NK-92 treated with Interleukin-12 subunit alpha and Interleukin-12 subunit beta, amount 100 ng/mL, for 24 hours (cell line): ENCODE measurements at places on chromosomes 7 and 10.

DNA sequence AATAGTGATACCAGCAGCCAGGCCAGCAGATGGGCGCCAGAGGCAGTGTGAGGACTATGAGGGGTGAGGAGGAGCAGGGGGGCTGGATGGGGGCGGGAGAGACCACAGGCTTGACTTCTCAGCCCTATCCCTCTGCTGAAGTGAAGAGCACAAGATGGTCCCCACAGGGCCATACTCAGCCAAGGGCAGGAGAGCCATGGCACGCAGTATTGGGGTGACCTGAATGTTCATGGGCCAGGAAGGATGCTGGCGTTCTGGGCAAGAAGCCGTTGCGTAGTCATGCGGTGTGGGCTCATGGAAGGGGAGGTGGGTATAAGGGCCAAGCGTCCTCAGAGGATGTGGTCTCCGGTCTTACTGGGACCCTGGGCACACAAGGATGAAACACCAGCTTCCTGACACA is 146.3 kb downstream of the PRKAG2 start:
- no peak for DNase-seq

DNA sequence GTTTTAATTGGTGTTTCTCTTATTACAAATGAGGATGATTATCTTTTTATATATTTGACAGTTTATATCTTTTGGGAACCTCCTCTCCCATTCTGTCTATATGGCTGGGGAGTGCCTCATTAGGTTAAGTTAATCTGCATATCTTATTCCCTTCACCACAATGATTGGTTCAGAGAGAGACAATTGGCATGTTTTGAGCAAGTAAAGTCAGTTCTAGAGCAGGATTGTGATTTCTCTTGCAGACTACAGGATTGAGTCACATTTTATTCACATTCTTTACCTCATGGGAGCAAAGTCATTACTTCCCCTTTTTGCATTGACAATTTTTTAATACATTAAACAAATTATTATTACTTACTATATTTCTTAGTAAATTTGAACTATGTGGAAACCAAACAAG is 345.6 kb downstream of the MDFIC start:
- DNase-seq, result no peak

- DNase-seq, result no peak
Observed at GRCh38 chr10:33136781-33137180, 178.8 kb upstream of the ITGB1 start.

GRCh38 chr10:86224354-86225102 is 142.1 kb downstream of the GRID1 start:
- DNase-seq, result no peak

DNA sequence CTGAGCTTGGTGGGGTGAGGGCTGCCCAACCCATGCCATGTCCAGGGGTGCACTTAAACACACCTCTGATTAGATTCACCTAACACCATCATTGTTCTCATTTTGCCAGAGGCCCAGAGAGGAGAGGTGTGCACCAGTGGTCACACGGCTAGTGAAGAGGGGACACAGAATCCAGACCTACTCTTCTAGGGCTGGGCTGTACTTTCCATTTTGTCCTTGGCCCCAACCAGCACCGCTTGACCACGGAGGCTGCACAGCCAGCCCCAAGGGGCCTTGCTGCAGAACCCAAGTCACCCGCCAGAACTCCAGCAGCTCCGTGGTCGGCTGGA is 246 bp upstream of the WDFY4 start:
- DNase-seq, result no peak

DNA sequence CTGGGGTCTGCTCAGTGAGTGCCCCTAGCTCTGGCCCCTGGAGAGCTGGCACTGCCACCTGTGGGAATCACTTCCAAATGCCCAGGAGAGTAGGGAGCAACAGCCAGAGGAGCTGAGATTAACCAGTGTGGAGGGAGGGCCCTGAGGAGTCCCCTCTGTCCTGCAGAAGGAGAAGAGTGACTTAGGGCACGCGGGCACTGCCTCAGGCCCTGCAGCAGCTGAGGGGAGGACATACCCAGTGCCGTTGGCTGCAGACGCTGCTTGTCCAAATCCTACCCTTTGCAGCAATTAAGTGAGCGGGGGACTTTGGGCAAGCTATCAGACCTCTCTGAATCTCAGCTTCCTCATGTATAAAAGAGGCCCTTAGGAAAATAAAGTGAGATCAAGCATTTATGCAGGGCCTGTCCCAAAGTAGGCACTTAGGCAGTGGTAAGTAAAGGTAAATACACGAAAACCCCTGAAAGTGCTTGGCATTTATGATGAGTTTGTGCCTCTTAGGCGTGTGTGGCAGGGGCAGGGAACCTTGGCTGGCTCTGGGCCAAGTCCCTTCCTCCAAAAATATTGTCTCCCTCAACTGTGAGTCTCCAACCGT is 16.9 kb downstream of the PRF1 start:
- DNase-seq, result no peak

DNA sequence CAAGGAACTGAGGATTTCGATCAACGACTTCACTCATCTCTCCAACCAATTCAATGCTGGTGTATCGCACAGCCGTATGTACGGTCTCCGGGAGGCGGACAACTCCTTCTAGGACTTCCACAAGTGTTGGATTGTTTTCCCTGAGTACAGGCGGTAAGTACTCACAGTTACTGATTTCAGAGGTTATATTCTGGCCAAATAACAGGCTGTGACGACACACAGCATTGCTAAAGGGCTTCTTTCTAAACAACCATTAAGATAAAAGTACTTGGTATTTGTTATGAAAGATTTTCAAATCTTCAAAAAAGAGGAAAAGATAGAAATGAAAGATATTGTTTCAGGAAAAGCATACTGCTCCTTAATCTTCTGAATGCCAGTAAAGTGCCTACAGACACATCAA is 52.2 kb downstream of the IRF5 start:
- no peak for DNase-seq

DNA sequence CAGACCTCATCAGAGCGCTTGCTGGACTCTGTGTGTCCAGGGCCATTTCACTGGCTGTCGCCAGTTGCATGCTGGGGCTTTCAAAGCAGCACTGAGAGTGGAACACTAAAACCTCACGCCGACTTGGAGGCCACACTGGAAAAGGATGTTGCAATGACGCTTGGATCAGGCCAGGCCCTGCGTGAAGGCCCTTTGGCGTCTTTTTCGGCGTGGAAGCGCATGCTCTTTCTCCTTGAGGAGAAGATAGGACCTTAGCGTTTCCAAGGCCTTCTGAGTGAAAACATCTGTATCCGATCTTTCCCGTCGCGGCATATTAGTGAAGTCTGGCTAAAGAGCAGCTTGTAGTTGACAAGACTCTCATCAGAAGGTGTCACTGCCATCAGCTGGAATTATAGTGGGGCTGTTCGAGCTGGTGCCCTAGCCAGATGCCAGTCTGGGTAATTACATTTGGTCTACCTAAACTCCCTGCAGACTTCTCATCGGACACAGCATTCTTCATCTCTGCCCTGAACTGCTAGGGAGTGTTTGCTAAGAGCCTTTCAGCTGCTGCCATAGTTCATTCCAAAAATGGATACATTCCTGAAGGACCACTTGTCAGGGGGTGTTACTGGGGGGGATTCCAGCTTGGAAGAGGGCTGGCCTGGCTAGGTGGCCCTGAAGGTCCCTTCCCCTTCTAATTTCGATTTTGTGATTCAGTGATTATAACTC is 167.7 kb upstream of the TCF7L2 start:
- DNase-seq, result no peak

DNA sequence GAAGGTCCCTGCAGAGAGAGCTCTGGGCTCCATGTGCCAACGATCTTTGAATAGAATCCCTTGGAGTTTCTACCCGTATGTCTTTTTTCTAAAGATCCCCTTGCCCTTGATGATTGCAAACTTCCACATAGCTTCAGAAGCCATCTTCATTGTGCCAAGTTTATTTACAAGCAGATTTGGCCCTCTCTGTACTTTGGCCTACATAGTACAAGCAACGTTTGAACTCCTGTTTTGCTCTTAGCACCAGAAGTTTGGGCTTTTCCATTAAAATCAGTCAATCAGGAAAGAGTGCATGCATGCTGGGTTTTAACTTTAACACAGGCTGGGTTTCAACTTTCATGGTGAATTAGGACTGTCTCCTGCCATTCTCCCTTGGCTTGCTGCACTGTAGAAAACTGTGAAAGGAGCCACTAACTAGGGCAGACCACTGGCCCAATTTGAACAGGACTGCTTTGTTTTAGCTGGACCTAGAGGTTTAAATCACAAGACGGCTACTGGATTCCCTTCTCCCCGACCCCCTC is 557.6 kb upstream of the GALNT17 start:
- DNase-seq, result no peak

DNA sequence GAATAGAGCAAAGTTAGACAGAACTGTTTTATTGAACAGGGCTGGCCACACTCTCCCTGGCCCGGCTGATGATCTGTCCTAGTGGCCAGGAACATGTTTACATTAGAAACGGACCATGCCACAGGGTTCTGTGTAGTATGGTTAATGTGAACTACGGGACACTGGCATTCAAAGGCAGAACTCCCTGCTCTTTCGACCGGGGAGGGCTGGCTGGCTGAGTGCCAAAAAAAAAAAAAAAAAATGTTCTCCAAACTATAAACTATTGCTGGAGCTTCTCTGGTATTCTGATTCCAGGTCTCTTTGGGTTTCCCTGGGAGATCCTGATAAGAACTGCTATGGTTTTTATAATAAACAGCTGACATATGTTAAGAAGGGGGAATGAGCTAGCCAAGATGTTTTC is 1262.6 kb upstream of the SORCS1 start:
- no peak for DNase-seq

- DNase-seq, result no peak
Observed at GRCh38 chr7:127760436-127761031, 108.5 kb downstream of the SND1 start.

DNA sequence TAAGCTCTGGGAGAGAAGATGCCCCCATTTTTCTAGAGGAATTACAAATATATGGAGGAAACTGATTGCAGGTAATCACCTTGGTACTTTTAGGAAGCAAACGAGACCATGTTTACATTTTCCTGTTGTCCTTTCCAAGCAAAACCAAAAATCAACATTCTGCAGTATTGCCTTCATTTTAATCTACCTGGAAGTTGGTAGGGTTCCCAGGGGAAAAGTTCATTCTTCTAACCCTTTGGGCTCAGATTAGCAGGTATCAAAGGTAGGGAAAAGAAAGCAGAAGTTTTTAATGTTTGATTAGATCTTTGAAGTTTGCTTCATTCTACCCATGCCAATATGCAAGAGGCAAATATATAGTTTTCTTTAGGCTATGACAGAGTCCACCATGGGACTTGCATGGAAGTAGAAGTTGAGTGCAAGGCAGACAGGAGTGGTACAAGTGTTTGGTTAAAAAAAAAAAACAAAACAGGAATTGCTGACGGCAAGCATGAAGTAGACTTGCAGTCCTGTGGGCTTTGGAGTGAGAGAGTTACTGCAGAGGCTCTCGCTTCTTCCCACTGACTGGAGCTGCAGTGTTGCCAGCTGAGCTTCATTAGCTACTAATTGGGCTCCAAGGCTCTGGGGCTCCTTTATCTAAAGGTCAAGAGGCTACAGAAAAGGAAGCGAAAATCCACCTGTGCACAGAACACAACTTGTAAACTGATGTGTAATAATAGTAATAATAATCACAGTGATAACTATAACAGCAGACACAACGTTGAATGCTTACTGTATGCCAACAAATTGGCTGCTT is 28.9 kb upstream of the ASAH2 start:
- no peak for DNase-seq

- no peak for DNase-seq
Observed at GRCh38 chr7:70612811-70613210, 519.1 kb upstream of the GALNT17 start.

GRCh38 chr7:128838981-128839731 is 8.9 kb downstream of the FLNC start:
- DNase-seq, result no peak

DNA sequence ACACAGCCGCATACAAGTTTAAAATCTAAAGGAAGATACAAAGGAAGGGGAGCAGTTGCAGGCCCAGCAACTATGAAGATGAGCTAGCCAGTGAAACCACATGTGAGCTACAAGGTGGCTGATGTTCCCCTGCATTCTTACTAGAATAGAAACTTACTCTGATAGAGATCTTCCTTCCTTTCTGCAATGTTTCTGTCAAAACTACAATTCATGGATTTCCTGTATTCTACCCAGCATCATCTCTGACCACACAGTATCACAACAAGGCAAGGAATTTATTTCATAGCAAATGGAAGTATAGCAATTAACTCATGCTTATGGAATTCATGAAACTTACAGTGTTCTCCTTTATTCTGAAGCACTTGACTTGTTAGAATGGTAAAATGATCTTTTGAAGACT is 68.7 kb upstream of the AASS start:
- no peak for DNase-seq

DNA sequence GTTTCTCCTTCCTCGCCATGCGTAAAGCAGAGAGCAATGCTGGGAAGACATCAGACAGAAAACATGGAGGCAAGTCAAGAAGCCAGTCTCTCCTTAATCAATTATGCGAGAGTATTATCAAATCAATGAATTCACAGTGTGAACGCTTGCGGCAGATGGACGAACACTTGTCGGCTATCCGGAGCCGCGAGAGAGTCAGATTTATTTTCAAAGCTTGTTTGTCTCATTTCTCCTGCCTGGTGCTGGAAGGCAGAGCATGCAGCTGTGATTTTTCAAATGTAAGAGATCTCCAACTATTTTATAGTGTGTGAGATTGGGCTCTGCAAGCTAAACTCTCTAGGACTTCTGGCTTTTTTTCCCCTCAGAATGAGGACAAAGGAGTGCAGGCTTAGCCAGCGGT is 252.3 kb downstream of the SNX10 start:
- DNase-seq, result no peak

DNA sequence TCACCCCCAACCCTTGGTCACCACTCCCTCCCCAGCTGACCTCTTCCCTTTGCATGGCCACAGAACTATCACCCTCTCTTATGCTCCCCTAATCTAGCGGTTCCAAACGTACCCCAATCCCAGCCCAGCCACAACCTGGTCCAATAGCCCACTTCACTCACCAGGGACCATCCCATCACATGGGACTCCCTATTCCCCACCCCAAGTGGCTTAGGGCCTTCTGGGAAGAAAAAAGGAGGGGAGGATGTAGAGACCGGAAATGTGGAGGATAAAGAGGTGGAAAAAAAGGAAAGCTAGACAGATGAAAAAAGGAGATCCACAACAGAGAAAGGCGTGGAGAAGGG is 30.3 kb upstream of the PAX2 start:
- no peak for DNase-seq

GRCh38 chr7:22865602-22865960 is 42.9 kb upstream of the TOMM7 start:
- DNase-seq, result no peak

DNA sequence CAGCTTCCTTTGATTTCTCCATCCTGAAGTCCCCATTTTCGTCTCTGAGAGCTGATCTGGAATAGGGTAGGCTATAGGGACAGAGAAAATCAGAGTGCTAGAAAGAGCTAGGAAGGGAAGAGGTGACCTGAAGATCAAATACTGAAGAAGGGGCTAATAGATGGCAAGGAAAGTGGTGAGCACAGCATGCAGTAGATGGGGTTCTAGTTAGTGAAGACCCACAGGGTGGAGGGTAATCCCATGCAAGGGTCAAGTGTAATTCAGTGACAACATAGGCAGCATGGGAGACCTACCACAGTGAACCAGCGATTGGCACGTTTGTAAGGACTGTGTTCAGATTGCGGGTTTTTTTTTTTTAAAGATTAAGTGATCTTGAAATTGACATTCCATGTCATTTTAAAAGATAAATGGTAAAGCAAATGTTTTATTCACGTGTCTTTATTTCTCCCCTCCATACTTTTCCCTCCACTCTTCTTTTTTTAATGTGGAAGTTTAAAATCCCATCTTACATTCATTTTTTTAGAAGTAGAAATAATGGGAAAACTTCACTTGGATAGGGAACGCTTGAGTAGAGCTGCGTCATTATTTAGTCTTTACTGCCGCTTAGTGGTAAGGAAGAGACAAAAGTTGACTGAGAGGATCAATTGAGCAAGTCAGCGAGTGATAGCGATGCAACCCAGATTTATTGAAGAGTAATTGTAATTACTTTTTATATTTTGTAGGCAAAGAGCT is 21.0 kb upstream of the ABI1 start:
- no peak for DNase-seq
